ENCODE measurements at places on chromosomes 7 and 10. TPM values are rescaled to one million over a fixed set of nuclear protein-coding genes. Genes with fewer than 3 reads are reported as not detected.

Gene ABCC2
- 0.89 TPM for total RNA-seq

Gene FRMD4A
- total RNA-seq = 28.5 TPM

Gene FBXW4
- 45.4 TPM for total RNA-seq

Gene CAV2
- 42.5 TPM for total RNA-seq

Gene HOXA10
- total RNA-seq = 13.7 TPM

Gene SPDYE2B
- not detected for total RNA-seq

Gene CLDN4
- total RNA-seq = 0.89 TPM

Gene CABCOCO1
- total RNA-seq = 0.18 TPM

Gene PIP4K2A
- total RNA-seq = 29.4 TPM

Gene ARMH3
- 11.7 TPM for total RNA-seq

Gene PRKAR2B
- total RNA-seq = 6.8 TPM

Gene AGBL3
- total RNA-seq = 0.89 TPM

Gene FOXI2
- total RNA-seq = not detected

Gene PNLIPRP3
- not detected for total RNA-seq

Gene CPA4
- total RNA-seq = 113 TPM

Gene INA
- total RNA-seq = 0.30 TPM

Gene DMBT1
- total RNA-seq = not detected

Gene UNCX
- not detected for total RNA-seq

Gene SLC18A3
- not detected for total RNA-seq

Gene LEP
- total RNA-seq = not detected

Gene SH3PXD2A
- total RNA-seq = 77.4 TPM

All from smooth muscle cell of the umbilical artery (primary cell).